ENCODE measurements at places on chromosomes 6 and 20. TPM values are rescaled to one million over a fixed set of nuclear protein-coding genes. Genes with fewer than 3 reads are reported as not detected.

The DNAAF9 gene
- total RNA-seq: 5.0 TPM

The RBM39 gene
- total RNA-seq: 220 TPM

The FOXA2 gene
- total RNA-seq: 0.34 TPM

The BPIFB1 gene
- total RNA-seq: not detected

- H3K27me3 ChIP-seq: no peaks in the 10 kb centered on the region
- H3K4me1 ChIP-seq: 0 out of 2 replicates have a peak, but pooled peaks cover 6% of the 10 kb centered on the region
- no peak overlapping the region for H3K4me3 ChIP-seq
- no peak for DNase-seq
- H3K27ac ChIP-seq: no peak overlapping the region
Measured at GRCh38 chr20:59985864-59986263, 27.6 kb downstream of the CDH26 start.

Measured in H1 (cell line).